ENCODE measurements at places on chromosomes 6 and 20.

GRCh38 chr6:53960311-53960710 is 150.9 kb upstream of the MLIP start:
- no peaks in the 10 kb centered on the region for H3K36me3 ChIP-seq
- peaks cover 11% of the 10 kb centered on the region for H3K27me3 ChIP-seq
- H3K4me3 ChIP-seq = no peak overlapping the region
- no peak overlapping the region for H3K27ac ChIP-seq
- no peak for DNase-seq
- peaks cover 2% of the 10 kb centered on the region for H3K4me1 ChIP-seq

- H3K4me3 ChIP-seq = no peak overlapping the region
- no peaks in the 10 kb centered on the region for H3K27me3 ChIP-seq
- H3K4me1 ChIP-seq = peaks cover 4% of the 10 kb centered on the region
- no peak for DNase-seq
- H3K36me3 ChIP-seq = no peaks in the 10 kb centered on the region
These were observed 98.6 kb downstream of the KCNQ5 start for GRCh38 chr6:72720464-72720863.

- H3K4me1 ChIP-seq = peaks cover 15% of the 10 kb centered on the region
- no peak for DNase-seq
- H3K4me3 ChIP-seq = no peak overlapping the region
- H3K27ac ChIP-seq = no peak overlapping the region
- H3K36me3 ChIP-seq = no peaks in the 10 kb centered on the region
- H3K27me3 ChIP-seq = no peaks in the 10 kb centered on the region
These were observed 4.2 kb upstream of the PARD6B start for GRCh38 chr20:50726955-50727791.

GRCh38 chr6:168837254-168838036 is 396.5 kb downstream of the SMOC2 start:
- peaks cover 9% of the 10 kb centered on the region for H3K36me3 ChIP-seq
- H3K27ac ChIP-seq = no peak overlapping the region
- H3K4me3 ChIP-seq = no peak overlapping the region
- no peaks in the 10 kb centered on the region for H3K27me3 ChIP-seq
- no peak for DNase-seq
- H3K4me1 ChIP-seq = no peaks in the 10 kb centered on the region

GRCh38 chr20:34560614-34561013 is 2.1 kb downstream of the MAP1LC3A start:
- DNase-seq = no peak
- peaks cover 2% of the 10 kb centered on the region for H3K36me3 ChIP-seq
- no peak overlapping the region for H3K4me3 ChIP-seq
- H3K4me1 ChIP-seq = peaks cover 10% of the 10 kb centered on the region
- no peaks in the 10 kb centered on the region for H3K27me3 ChIP-seq
- peak overlapping the region; percentile 45 for H3K27ac ChIP-seq

- no peaks in the 10 kb centered on the region for H3K27me3 ChIP-seq
- no peak overlapping the region for H3K27ac ChIP-seq
- H3K36me3 ChIP-seq = no peaks in the 10 kb centered on the region
- no peak for DNase-seq
- peaks cover 2% of the 10 kb centered on the region for H3K4me1 ChIP-seq
These were observed 61.4 kb upstream of the MYL9 start for GRCh38 chr20:36479938-36480337.

DNA sequence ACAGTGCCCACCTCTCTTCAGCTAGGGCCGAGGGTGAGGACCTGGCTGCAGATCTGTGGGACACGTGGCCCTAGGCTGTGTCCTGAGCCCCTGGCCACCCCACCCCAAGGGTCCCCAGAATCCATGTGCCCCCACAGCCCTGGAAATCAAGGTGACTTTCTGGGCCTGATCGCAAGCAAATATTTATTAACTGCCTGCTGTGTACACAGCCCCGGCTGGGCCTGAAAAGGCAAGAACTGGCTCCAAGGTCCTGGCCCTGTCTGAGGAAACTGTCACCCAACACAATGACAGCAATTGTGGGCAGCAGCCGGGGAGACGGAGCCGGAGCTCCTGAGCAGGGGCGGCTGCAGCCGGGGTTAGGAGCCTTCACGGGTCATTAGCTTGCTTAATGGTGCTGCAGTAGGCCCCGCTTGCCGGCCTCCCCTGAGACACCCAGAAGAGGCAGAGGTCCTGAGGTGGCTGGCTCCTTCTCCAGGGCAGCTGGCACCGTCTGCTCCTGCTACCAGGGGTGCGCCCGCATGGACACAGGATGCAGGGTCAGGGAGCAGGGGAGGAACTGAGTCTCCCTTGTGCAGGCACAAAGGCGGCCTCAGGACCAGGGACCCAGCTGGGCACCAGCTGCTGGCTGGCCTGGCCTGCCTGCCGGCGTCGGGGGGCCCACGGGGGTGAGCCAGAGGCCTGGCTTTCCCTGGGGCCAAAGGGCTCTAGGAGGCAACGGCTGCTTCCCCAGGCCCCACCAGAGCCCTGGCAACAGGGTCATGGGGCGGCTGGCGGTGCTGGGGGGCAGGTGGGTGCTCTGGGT is 24.1 kb downstream of the NPEPL1 start:
- peaks cover 1% of the 10 kb centered on the region for H3K4me1 ChIP-seq
- peaks cover 7% of the 10 kb centered on the region for H3K27me3 ChIP-seq
- H3K27ac ChIP-seq = no peak overlapping the region
- H3K36me3 ChIP-seq = no peaks in the 10 kb centered on the region

DNA sequence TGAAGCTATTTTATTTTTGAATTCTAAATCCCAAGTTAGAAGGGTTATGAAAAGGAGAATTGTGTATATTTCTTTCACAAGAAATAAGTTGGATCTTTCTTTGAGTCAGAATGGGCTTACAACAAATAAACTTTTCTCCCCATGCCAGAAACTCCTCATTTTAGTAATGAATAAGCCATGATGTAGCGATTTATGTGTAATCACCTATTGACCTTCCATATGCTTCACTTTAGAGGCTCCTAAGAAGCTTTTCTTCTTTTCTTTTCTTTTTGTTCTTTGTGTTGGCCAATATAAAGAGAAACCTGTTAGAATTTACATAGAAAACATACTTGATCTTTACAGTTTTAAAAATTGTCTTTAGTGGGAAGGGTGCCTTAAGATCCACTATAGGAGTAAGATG is 370.2 kb downstream of the UTRN start:
- no peak for DNase-seq
- H3K4me1 ChIP-seq = peaks cover 34% of the 10 kb centered on the region
- H3K27ac ChIP-seq = no peak overlapping the region

DNA sequence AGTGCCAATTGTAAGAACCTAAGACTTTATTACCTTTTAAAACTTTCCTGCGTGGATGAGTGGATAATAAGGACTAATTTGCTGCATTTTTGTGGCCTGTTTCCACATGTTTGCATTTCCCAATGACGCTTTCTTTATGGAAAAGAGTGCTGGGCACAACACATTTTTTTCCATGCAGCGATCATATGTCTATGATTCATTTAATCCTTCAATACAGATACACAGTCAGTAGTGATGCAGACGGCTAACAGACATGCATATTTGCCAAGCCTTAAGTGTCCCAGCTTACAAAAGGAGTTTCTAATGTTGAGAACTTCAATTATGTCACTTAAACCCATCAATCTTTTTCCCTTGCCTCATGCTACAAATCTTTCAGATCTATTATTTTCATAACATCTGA is 239.8 kb upstream of the PREP start:
- peaks cover 24% of the 10 kb centered on the region for H3K36me3 ChIP-seq
- H3K4me1 ChIP-seq = peaks cover 56% of the 10 kb centered on the region
- H3K4me3 ChIP-seq = no peak overlapping the region
- no peak for DNase-seq
- H3K27me3 ChIP-seq = no peaks in the 10 kb centered on the region

GRCh38 chr6:159969921-159970320 is 1.0 kb downstream of the IGF2R start:
- H3K36me3 ChIP-seq = peaks cover 25% of the 10 kb centered on the region
- peaks cover 11% of the 10 kb centered on the region for H3K27me3 ChIP-seq
- H3K4me3 ChIP-seq = peak overlapping the region; percentile 95

DNA sequence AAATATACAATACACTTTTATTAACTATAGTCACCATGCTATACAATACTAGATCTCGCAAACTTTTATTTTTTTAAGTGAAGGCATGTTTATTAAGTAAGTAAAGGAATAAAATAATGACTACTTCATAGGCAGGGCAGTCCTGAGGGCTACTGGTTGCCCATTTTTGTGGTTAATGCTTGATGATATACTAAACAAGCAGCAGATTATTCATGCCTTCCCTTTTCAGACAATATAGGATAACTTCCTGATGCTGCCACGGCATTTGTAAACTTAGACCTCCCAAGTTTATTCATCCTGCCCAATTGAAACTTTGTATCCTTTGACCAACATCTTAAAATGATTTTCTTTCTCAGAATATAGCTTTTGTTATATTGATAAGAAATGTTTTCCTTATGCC is 24.7 kb upstream of the HIVEP1 start:
- H3K27me3 ChIP-seq = peaks cover 4% of the 10 kb centered on the region
- no peak for DNase-seq
- no peak overlapping the region for H3K4me3 ChIP-seq
- H3K4me1 ChIP-seq = peaks cover 16% of the 10 kb centered on the region
- no peak overlapping the region for H3K27ac ChIP-seq

DNA sequence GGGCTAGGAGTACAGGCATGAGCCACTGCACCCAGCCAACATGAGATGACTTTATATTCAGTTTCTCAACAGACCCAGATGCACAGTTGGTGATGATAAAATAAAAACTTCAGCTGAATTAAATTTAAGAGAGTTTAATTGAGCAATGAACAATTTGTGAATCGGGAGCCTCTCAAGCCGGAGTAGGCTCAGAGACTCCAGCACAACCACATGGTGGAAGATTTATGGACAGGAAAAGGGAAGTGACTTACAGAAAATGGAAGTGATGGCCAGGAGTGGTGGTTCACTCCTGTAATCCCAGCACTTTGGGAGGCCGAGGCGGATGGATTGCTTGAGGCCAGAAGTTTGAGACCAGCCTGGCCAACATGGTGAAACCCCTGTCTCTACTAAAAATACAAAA is 10.4 kb upstream of the BCAS4 start:
- peaks cover 3% of the 10 kb centered on the region for H3K27me3 ChIP-seq
- H3K4me1 ChIP-seq = no peaks in the 10 kb centered on the region
- H3K36me3 ChIP-seq = no peaks in the 10 kb centered on the region

DNA sequence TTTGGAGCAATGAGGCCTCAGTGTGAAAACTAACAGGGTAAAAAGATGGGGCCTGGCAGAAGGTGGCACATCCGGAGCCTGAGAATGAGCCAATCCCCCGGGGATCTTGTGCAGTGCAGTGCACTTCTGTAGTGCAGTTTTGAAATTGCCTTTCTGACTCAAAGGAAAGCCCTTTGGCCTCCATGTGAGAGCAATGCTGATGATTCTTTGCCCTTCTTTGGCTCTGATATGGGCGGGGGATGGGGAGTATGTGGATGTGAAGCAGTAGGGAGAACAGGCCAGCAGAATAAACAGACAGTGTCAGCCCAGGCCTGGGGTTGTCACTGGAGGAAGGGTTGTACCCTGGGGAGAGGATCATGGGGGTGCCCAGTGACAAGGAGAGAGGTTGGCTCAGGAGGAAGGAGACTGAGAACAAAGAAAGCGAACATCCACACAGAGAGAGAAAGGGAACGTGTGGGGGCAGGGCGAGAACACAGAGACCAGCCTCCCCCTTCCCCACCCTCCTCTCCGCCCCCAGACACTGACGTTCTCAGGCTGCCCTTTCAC is 351.2 kb downstream of the CDC5L start:
- no peak overlapping the region for H3K27ac ChIP-seq
- no peak for DNase-seq
- H3K36me3 ChIP-seq = no peaks in the 10 kb centered on the region

DNA sequence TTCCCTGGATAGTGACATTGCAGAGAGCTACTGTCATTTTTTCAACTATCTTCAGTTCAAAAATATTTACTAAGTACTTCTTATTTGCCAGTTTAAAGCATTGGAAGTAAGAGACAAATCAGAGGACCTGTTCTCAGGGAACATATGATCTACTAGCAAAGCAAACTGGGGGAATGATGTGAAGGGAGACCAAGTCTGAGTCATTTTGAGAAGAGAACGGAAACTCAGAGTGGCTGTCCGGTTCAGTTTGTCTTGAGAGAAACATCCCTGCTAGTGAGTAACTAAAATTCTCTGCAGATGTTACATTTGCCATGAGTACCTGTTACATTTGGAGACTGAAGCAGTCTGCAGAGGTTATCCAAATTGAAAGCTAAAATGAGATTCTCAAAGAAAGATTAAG is 118.3 kb downstream of the KCNQ5 start:
- no peaks in the 10 kb centered on the region for H3K27me3 ChIP-seq
- peaks cover 37% of the 10 kb centered on the region for H3K4me1 ChIP-seq

GRCh38 chr6:137492289-137493217 is 1.6 kb downstream of the OLIG3 start:
- peaks cover 4% of the 10 kb centered on the region for H3K36me3 ChIP-seq
- no peak for DNase-seq
- H3K4me3 ChIP-seq = no peak overlapping the region
- peak overlapping the region; percentile 4 for H3K27ac ChIP-seq
- H3K27me3 ChIP-seq = peaks cover 90% of the 10 kb centered on the region

DNA sequence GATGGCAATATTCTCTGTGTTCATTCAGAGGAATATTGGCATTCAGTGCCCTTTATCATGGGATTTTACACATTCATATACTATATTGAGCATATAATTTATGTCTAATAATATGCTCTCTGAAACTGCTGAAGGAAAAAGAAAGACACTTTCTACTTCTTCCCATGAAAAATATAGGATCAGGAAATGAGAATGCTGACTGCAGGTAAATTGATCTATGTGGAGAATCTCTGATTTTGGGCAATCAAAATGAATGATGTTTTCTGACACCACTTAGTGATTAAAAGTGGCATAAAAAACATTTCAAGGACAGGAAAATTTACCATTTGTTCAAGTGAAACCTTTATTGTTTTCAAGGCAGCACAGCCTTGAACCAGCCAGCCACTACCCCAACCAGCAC is 260.1 kb upstream of the STXBP5 start:
- H3K4me1 ChIP-seq = no peaks in the 10 kb centered on the region
- H3K27ac ChIP-seq = no peak overlapping the region
- no peak for DNase-seq
- H3K27me3 ChIP-seq = no peaks in the 10 kb centered on the region
- H3K36me3 ChIP-seq = peaks cover 4% of the 10 kb centered on the region

- H3K36me3 ChIP-seq = peaks cover 59% of the 10 kb centered on the region
- no peak overlapping the region for H3K27ac ChIP-seq
- H3K4me1 ChIP-seq = peaks cover 20% of the 10 kb centered on the region
- H3K4me3 ChIP-seq = no peak overlapping the region
These were observed 75.6 kb downstream of the MTFR2 start for GRCh38 chr6:136174510-136174909.

DNA sequence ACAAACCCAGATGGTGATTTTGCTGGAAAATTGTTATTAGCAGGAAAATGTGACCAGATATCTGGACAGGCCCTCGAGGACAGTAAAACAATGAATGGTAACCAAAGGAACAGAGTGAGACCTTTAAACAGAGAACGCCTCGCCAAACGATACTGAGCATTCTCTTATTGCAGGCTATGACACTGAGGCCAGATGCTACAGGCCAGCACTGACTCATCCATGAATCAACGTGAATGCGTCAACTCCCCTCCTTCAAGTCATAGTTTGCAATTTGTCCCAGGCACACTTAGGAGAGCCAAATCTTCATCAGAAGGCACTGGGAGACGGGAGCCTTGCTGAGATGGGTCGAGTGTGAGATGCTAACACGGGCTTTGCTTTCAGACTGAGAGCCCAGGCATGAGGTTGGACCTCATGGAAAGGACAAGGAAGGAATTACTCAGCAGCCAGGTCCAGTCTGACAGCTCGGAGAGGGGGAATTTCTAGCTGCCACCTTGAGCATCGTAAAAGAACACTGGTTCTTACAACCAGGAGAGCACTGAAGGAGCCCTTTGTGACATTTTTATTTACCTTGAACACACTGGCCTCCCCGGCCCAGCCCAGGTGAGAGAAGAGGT is 60.7 kb downstream of the BMP7 start:
- peaks cover 1% of the 10 kb centered on the region for H3K4me1 ChIP-seq
- DNase-seq = no peak
